NCI-H1048 (cell line): ENCODE measurements at places on chromosomes 16 and 17.

DNA sequence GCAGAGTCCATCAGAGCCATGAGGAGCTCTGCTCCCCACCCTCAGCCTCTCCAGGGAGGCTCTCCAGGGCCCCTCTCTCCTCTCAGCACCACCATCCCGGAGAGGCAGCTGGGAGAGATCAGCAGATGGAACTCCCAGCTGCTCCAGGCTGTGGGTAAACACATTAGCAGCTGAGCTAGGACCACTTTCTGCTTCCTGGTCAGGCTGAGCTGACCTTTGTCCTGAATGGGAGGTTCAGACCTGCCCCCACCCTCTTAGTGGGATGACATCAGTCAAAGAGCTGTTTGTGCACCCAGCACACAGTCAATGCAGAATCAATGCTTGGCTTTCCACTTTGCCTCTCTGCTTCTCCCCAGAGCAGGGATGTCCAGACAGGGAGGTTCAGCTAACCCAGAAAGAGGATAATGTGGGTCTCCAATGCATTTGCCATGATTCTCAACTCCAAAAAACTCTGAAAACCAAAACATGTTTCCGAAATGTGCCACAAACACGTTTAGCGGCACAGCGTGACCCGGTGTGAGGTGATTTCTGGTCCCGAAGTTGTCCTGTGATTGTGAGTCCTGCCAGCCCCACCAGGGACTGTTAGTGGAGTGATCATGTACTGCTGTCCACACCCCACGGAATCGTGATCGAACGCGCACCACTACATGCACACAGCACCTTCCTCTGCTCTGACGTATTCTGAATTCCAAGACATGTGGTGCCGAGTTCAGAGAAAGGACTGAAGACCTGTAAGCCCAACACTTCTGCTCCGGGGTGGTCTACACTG lies 6.7 kb downstream of the GPR142 start:
- no peak for DNase-seq

- no peak for DNase-seq
Observed at GRCh38 chr17:40726919-40727318, 23.4 kb upstream of the KRT24 start.

GRCh38 chr17:54969658-54970572 lies 1.4 kb downstream of the STXBP4 start:
- DNase-seq: no peak

- no peak for DNase-seq
Observed at GRCh38 chr17:56694825-56695224, 101.3 kb downstream of the NOG start.

DNA sequence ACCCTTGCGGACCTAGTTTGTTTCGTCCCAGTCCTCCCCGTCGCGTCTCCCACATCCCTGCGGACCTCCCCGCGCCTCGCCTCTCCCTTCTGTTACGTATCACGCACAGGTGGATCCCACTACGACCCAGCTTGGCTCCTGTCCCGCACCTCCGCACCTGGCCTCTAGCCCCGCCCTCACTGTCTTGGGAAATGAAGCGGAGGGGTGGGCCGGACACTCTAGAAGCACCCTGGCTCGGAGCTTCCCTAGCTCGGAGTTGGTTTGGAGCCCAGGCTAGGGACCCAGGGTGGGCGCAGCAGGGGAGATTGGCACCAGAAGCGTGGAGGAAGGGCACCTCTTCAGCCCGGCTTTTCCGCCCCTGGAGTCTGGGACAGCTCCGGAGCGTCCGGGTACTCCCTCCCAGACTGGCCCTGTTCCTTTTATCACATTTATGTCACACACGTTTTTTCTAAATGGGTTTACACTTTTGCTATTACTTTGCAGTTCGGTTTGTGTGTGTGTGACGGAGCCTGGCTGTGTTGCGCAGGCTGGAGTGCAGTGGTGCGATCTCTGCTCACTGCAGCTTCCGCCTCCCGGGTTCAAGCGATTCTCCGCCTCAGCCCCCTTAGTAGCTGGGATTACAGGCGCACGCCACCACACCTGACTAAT lies 1.4 kb upstream of the CEMP1 start:
- DNase-seq: peak; percentile 4

DNA sequence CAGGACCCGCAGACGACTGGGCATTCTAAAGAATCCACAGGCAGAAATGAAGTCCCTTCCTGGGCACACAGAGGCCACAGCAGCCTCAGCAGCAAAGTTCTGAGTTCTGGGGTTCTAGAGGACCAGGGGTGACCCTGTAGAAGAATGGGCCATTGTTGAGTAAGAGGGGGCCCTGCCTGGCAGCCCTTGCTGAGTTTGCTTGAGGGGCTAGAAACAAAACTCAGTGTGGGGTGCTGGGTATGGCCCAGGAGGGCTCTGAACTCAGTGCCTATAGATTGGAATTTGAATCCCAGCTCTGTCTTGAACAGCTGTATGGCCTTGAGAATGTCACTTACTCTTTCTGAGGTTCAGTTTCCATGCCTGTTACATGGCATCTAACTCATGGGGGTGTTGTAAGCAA lies at the start of gene PDILT:
TSS of gene PDILT (minus strand) at position 101 of the 400 bp plus-strand sequence. CDS start 5,437 bp downstream, outside the sequence.
- DNase-seq: no peak

DNA sequence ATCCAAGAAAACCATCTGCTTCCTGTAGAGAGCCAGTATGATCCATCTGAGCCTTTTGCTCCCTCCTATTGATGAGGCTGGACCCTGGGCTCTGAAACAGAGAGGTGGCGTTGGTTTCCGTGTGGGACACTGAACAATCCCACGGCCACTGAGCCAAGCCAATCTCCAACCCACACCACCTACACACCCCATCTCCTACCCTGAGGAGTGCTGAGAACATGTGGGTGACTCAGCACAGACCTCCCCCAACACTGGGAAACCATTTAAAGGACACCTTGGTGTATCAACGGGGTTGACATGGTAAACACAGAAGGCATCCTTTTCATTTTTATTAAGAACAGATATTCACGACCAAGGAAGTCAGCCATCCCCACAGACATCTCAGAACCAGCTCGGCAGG lies 332.1 kb downstream of the SLC39A11 start:
- no peak for DNase-seq

- DNase-seq: no peak
Observed at GRCh38 chr17:43579566-43580140, 33.5 kb upstream of the ETV4 start.

DNA sequence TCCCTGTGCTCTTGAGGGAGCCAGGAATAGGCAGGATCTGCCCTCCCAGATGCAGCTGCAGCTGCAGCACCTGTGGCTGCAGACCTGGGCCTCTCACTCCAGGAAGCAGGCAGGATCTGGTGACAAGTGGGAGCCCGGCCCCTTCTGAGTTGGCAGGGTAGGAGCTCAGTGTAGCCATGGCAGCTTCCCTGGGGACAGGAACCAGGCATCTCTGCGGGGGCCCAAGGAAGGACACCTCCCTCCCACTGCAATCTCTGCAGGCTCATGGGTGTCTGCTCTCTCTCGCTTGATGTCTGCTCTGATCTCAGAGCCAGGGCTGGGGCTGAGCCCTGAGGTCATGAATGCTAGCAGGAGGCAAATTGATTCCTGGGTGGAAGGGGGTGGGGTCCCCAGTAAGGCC lies 592.5 kb upstream of the CA10 start:
- DNase-seq: no peak
